ENCODE measurements at places on chromosomes 3 and 15.

GRCh38 chr3:16311960-16312451, 47.0 kb downstream of the OXNAD1 start:
- no peak for DNase-seq

DNA sequence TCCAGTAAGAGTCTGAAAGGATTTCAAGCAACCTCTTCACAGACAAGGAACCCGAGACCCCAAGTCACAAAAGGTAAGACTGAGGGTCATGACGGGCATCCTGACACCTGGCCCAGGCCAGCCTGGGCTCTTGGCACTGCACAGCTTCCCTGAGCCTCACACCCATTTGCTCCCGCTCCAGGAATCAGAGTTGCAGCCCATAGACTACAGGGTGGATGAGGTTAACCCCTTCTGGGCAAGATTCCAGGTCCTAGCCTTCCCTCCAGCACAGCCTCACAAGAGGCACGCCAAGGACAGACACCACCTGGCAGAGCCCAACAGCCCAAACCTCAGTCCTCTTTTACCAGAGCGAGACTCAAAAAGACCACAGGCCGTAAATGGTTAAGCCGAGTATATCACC, 36.2 kb downstream of the RBPMS2 start:
- DNase-seq = no peak

DNA sequence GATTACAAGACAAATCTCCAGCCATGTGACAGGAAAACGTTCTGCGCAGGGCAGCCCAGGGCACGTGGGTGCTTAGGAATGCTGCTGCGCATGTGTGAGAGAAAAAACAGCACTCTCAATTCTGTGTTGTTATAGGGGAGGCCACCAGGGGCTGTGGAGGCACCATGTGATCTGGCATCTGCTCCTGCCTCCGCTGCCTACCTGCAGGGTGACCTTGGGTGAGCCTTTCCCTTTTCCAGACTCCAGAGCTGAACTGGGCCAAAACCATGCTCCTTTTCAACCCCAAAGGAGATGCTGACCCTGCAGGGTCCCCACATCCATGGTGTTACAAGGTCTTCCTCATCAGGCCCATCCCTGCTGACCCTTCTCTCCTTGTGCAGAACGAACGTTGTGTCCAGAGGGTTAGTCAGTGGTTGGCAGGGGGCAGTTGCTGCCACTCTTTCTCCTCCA, 81.5 kb upstream of the RASGRF1 start:
- no peak for DNase-seq

- no peak for DNase-seq
Observed at GRCh38 chr3:39021465-39022285, 30.1 kb downstream of the SCN11A start.

DNA sequence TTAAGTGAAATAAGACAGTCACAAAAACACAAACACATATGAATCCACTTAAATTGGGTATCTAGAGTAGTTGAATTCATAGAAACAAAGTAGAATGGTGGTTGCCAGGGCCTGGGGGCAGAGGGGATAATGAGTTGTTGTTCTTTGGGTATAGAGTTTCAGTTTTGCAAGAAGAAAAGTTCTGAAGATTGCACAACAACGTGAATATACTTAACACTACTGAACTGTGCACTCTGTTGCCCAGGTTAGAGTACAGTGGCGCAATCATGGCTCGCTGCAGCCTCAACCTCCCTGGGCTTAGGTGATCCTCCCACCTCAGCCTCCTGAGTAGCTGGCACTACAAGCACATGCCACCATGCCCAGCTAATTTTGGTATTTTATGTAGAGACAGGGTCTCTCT, 14.9 kb downstream of the GRAMD2A start:
- DNase-seq = peak; percentile 21

- DNase-seq = no peak
Observed at GRCh38 chr3:197728487-197728886, 8.2 kb downstream of the RUBCN start.

DNA sequence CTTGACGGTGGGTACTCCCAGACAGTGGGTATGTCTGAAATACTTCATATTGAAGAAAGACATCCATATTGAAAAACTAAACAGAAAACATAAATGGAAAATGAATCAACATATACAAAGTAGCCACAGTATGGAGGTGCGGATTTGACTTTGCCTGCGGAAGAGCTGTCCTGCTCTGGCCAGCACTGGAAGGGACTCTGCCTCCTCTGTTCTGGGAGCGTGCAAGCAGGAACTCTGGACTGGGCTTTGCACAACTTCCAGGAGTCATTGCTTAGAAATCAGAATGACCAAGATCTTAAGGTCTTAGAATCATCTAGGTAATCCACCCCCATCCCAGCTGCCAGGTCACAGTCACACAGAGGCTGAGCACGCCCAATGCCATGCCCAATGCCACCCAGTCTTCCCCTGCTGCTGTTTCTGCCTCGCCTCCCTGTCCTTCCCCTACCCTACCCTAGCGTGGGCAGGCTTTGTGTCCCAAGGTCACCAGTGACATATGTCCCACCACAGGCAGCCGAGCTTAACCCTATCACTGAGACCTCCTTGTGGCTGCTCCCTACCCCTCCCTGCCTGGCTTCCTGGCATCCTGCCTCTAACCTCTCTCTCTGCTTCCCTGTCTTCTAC, 36.3 kb downstream of the CDC25A start:
- DNase-seq = no peak

GRCh38 chr15:64755427-64755940, 19.9 kb downstream of the RBPMS2 start:
- no peak for DNase-seq

DNA sequence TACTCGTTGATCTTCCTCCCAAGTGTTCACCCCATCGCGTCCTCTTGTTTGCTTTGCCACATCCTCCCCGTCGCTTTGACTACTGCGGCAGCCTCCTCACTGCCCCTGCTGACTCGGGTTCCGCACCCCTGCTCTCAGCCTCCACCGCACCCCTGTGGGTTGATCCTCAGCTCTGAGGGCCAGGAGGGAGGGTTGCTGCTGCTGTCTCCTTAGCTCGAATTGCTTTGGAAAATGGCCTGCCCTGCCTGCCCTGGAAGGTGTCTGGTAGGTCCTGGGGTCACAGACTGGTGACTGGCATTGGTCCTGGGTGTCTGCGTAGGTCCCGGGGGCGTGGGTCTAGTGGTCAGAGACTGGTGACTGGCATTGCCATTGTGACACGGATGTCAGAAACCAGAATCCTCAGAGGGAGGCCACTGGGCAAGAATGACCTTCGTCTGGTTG, 9.4 kb downstream of the MUC4 start:
- no peak for DNase-seq

GRCh38 chr3:195001961-195002861, 268.7 kb downstream of the XXYLT1 start:
- DNase-seq = peak; percentile 99

DNA sequence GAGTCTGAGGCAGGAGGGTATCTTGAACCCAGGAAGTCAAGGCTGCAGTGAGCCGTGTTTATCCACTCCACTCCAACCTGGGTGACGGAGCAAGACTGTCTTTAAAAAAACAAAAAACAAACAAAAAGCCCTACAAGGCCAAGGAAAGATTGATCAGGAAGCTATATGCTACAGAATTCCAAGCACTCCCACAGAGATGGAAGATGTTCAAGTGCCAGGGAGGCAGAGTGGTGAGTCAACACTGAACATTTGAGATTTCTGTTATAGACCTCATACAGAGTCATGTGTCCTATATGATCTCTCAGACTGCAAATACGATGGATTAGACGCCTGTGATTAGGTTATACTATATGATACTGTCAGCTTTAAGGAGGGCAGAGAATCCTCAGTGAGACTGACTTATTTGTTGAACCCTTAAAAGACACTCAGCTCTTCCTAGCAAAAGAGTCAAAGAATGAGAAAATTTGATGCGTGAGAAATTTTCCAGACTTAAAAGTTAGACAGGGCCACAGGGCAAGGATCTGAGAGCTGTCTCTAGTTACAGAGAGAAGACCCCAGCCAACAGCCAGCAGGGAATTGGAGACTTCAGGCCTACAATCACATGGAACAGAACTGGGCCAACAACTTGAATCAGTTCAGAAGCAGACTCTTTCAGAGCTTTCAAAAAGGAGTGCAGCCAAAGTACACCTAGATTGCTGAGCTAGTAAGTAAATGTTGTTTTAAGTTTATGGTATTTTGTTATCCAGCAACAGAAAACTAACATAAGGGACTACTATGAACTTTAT, 107.6 kb downstream of the PIK3CB start:
- DNase-seq = no peak

DNA sequence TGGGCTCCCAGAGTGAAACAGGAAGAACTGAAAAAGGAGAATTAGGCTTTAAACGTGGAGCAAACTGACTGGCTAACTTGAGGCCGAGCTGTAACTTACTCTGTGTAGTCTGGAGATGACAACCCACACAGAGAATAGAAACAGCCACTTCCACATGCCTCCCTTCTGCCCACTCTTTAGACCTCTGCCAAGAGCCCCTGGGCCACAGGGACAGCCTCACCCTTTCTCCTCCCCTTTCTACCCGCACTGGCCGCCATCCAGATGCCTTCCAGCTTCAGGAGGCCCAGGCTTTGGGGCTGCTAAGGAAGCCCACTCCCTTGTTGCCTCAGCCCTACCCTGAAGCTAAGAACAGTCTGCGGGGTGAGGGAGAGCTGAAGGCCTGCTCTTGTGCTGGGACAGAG, 6.8 kb downstream of the ARHGAP31 start:
- DNase-seq = no peak

DNA sequence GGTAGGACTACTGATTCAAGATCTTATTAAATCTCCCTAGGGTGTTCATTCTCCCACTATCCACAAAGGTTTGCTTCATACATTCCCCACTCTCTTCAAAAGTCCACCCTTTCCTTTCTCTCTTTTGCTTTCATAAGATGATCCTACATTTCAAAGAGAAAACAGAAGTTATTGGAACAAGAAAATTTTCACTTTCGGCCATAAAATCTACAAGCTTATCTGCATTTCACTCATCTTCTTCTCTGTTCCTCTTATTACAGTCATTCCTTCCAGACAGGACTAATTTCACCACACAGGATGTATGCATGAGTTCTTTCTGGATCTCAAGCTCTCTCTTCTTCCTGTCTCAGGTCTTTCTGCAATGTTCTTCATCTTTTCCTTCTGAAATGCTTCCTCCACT, 238.7 kb downstream of the ISL2 start:
- DNase-seq = no peak

GRCh38 chr3:111595232-111595631, at the start of gene ZBED2:
TSS of gene ZBED2 (minus strand) at chr3:111595346. CDS start at chr3:111594201, 1,145 bp downstream.
- DNase-seq = no peak

DNA sequence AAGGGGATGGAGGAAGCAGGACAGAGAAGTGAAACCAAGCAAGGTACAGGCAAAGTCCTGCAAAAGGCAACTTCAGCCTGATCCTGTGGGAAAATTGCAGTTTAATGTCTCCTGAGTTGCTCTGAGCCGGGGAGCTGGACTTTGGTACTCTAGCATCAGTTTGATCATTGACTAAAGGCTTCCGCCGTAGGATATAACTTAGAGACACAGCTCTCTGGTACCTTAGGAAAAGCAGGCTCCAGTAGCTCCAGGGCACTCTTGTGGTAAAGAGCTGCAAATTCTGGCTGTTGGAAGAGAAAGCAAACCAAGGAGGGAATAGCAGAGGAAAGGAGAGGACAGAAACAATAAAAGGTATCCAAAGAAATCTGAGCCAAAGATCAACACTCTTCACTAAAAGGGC, 521.1 kb downstream of the PLOD2 start:
- no peak for DNase-seq

GRCh38 chr3:99418209-99418635, 220.2 kb upstream of the COL8A1 start:
- DNase-seq = no peak

DNA sequence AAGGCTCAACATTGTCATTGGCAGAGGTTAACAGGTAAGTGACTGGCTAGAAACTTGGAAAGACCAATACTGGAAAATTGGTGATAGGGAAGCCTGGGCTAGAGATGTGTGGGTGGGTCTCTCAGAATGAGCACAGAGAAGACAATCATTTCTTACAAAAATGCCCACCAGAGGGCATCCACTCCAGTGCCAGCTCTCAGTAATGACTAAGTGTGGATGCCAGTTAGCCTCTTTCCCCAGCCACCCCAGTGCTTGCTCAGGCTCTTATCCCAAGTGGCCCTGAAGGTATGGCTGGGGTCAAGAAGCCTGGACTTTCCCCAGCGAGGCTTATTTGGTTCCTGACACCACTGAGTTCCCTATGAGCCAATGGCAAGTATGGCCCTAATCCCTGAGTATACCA, 115.9 kb upstream of the ST8SIA2 start:
- DNase-seq = peak; percentile 3

DNA sequence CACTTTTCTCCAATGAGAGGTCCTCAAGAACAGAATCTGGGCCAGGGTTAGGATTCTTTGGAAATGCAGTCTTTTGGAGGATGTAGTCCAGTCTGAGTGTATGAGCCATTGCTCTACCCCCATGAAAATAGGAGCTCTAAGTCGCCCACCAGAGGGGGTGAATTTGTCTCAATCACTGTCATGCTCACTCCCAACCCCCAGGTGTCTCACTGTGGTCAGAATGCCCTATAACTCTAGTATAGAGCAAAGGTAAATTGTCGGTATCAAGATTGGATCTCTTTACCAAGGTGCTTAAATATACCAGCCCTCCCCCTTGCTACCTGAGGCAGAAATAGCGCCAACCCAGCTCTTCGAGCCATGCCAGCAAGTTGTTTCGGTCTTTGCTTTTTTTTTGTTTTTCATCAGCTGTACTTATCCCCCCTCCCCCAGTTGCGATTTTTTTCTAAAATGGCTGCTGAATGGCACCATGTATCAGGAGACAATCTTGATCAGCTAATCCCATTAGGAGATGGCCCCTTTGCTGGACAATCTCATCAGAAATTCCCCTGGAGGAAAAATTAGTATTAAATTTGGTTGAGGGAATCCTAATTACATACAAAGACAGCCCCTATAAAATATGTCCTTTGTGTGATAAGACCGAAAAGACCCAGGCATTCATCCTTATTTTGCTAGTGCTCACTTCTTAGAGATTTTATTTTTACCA, 130.7 kb downstream of the EBLN2 start:
- DNase-seq = peak; percentile 58

GRCh38 chr15:97072545-97072944, 742.0 kb downstream of the NR2F2 start:
- no peak for DNase-seq

DNA sequence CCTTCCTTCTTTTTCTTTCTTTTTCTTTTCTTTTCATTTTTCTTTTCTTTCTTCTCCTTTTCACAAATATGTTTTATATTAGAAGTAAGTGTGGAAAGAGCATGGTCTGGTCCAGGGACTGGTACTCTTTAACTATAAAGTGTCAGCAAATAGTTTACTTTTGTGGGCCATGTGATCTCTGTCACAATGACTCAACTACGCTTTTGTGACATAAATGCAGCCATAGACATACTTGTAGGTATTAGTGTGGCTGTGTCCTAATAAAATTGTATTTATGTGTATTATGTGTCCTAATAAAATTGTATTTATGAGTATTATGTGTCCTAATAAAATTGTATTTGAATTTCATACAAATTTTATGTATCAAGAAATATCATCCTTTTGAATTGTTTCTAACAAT, 749.1 kb upstream of the ARPP21 start:
- no peak for DNase-seq

- peak; percentile 55 for DNase-seq
Observed at GRCh38 chr3:145776782-145777408, 384.1 kb downstream of the PLOD2 start.
